Left lung (tissue), 14 donors: ENCODE measurements at places on chromosomes 13 and 19. TPM values are rescaled to one million over a fixed set of nuclear protein-coding genes. Genes with fewer than 3 reads are reported as not detected.

GRCh38 chr13:46202966-46203365 lies 8.8 kb upstream of the LRRC63 start:
- no peak for DNase-seq
- H3K4me1 ChIP-seq = no peaks in the 10 kb centered on the region
- H3K27me3 ChIP-seq = no peaks in the 10 kb centered on the region
- no peaks in the 10 kb centered on the region for H3K36me3 ChIP-seq
- no peak overlapping the region for H3K4me3 ChIP-seq

DNA sequence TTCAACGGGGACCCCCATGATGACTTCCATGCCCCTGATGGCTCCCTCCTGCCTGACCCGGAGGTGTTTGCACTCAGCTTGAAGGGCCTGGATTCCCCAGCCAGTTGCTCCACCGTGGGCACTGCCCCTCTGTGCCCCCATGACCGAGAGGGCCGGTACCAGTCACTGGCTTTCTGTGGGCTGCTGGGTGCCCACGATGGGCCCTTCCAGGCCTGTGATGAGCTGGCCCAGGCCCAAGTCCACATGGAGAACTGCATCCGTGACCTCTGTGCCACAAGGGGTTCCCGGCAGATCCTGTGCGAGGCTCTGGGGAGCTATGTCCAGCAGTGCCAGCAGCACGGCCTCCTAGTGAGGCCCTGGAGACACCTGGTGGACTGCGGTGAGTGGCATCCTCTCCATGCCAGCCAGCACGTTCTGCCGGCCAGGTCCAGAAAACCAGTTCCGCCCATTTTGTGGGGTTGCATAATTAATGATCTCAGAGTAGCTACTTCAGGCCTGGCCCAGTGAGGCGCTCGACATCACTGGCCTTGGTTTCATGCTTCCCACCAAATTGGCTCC lies 34.9 kb upstream of the FXYD3 start:
- H3K4me3 ChIP-seq = no peak overlapping the region
- no peaks in the 10 kb centered on the region for H3K27me3 ChIP-seq
- no peak overlapping the region for H3K27ac ChIP-seq
- H3K36me3 ChIP-seq = no peaks in the 10 kb centered on the region
- no peak for DNase-seq
- H3K4me1 ChIP-seq = no peaks in the 10 kb centered on the region

DNA sequence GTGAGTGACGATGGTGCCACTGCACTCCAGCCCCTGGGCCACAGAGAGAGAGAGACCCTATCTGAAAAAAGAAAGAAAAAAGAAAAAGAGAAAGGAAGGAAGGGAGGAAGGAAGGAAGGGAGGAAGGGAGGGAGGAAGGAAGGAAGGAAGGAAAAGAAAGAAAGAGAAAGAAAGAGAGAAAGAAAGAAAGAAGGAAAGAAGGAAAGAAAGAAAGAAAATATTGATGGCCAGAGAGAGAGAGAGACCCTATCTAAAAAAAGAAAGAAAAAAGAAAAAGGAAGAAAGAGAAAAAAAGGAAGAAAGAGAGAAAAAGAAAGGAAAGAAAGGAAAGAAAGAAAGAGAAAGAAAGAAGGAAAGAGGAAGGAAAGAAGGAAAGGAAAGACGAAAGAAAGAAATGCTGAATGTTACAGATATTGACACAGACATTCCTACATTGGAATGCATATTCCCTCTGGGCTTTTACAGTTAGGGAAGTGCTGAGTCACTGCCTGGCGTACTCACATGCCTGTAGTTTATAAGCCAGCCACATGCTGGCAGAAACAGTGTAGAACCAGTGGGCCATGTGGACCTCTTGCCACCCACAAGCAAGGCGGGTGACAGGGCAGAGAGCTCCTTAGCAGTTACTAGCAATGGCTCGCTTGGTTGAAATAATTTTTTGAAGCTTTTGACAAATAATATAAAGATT lies 34.6 kb upstream of the SLC46A3 start:
- no peak for DNase-seq
- no peak overlapping the region for H3K4me3 ChIP-seq
- H3K36me3 ChIP-seq = no peaks in the 10 kb centered on the region
- H3K27me3 ChIP-seq = no peaks in the 10 kb centered on the region

DNA sequence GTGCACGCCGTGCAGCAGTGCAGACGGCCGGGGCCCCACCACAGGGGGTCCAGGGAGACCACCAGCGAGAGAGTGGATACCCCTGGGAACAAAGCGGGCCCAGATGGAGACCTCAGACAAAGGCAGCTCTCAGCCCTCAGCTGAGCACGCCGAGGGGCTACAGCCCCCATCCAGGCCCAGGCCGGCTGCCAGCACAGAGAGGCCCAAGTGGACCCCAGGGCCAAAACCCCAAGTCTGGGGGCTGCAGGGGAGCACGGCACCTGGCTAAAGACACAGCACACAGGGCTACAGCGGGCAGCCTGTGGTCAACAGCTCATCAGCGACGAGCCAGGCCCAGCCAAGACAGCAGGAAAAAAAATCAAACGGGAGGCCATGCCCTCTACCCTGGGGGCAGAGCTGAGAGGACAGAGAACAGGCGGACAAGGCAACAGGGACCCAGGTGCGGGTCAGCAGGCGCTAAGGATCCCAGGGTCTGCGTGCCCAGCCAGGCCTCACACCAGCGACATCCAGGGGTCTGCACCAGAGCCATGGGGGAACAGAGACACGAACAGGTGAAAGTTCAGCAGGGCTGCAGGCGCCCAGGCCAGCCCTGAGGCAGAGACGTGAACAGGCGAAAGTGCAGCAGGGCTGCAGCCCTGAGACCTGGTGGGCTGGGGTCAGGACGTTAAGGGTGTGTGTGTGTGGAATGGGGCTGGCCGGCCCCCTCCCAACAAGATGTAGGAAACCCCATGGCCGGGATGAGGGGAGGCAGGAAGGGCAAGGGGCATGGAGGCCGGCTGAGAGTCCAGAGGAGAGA lies 34.3 kb downstream of the RASA3 start:
- no peaks in the 10 kb centered on the region for H3K27me3 ChIP-seq
- no peak overlapping the region for H3K4me3 ChIP-seq
- H3K4me1 ChIP-seq = no peaks in the 10 kb centered on the region
- DNase-seq = peak; percentile 26

- DNase-seq = no peak
- H3K27me3 ChIP-seq = no peaks in the 10 kb centered on the region
- no peaks in the 10 kb centered on the region for H3K4me1 ChIP-seq
- H3K36me3 ChIP-seq = no peaks in the 10 kb centered on the region
- no peak overlapping the region for H3K27ac ChIP-seq
These were observed 1295.1 kb upstream of the PCDH20 start for GRCh38 chr13:62710787-62711186.

DNA sequence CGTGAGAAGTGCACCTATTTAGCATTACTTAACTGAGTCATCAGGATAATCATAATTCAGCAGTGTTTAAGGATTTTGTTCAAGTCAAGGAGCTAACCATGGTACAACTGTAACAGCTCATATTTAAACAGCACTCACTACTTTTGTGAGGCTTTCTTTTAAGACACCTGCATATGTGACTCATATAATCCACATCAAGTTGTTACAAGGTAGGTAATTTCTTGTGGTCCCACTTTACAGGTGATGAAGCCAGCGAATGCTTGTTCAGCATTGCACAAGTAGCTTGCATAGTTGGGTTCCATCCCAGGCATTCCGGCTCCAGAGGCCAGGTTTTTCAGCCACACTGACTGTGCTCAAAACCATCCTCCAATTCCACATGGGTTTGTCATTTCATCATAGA lies 569.2 kb downstream of the MYO16 start:
- DNase-seq = no peak
- H3K36me3 ChIP-seq = no peaks in the 10 kb centered on the region
- no peak overlapping the region for H3K27ac ChIP-seq
- no peaks in the 10 kb centered on the region for H3K27me3 ChIP-seq
- no peak overlapping the region for H3K4me3 ChIP-seq
- H3K4me1 ChIP-seq = no peaks in the 10 kb centered on the region

GRCh38 chr19:1238369-1239303 lies 831 bp upstream of the CBARP start:
- no peak overlapping the region for H3K27ac ChIP-seq
- no peaks in the 10 kb centered on the region for H3K36me3 ChIP-seq
- no peak for DNase-seq
- H3K27me3 ChIP-seq = no peaks in the 10 kb centered on the region
- no peak overlapping the region for H3K4me3 ChIP-seq

DNA sequence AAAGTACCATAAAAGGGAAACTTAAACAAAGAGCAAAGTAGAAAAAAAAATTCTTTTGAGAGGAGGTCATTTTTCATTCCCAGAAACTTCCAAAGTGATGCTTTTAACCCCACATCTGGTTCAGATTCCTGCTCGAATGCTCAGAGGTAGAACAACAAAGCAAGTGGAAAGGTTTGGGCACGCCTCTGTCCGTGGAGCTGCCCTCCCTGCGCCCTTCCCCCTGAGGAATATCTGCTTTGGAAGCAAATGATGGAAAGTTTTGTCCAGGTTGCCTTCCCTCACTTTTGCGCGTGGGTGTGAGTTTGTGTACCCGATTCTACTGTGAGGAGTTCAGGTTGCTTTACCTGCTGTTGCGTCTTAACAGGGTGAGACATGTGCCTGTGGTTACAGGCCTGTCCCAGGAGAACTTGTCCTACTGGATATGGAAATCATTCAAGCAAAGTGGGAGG lies 110.2 kb downstream of the KLF5 start:
- H3K4me3 ChIP-seq = no peak overlapping the region
- no peaks in the 10 kb centered on the region for H3K27me3 ChIP-seq
- no peaks in the 10 kb centered on the region for H3K36me3 ChIP-seq
- DNase-seq = no peak
- H3K4me1 ChIP-seq = no peaks in the 10 kb centered on the region

DNA sequence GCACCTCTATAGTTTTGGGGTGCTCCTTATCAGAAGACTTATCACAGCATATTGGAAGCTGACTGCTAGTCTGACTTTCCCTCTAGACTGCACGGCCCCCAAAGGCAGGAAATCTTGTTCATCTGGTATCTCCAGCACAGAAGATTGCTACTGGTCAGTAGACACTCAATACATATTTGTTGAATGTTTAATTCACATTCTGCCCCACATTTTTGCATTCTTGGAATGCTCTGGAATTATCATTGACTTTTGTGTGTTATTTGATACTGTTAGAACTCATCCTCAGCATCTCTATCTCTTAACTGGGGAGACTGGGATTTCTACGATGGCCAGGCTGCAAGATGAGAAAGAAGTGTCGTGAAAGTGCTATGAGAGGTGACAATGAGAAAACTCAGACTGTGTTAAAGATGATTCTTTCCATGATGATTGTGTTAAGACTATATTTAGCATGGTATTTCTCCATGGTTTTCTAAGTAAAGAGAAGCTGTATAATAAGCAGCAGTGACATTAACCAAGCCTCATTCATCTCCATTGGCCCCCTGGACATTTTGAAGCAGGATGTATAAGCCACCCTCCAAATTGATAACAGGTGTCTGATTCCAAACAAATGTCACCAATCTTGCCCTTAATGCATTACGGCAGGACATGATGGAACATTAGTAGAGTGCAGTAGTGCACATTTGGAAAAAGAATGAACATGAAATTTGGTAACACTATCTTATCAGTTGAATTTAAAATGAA lies 440.9 kb downstream of the RFC3 start:
- no peaks in the 10 kb centered on the region for H3K36me3 ChIP-seq
- no peak for DNase-seq
- H3K27me3 ChIP-seq = no peaks in the 10 kb centered on the region

DNA sequence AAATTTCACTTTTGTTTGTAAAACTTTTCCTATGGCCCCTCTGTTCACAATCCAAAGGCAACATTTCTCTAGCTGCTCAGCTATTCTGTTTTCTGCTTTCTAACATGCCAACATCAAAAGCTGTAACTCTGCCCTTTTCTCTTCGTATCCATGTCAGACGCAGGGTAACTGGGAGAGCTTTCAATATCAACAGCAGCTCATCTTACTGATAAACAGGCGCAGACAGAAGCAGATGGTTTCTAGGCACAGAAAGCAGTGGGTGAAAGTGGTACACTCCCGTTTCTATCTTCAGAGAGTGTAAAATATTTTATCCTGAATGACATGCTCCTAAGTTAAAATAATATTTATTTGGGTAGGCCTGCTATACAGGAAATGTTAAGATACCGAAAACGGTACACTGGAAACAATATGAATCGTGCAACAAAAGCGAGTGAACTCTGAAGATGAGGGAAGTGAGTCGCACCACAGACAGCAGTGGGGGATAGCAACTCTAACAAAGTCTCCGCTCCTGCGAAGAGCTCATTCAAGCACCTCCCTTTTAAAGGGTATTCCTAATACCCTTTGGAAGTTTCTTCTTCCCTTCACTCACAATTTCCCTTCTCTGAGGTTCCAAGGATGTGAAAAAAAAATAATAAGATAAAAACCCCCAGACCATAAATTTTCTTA lies 798.3 kb downstream of the GPC5 start:
- H3K4me3 ChIP-seq = no peak overlapping the region
- H3K27ac ChIP-seq = no peak overlapping the region
- no peak for DNase-seq
- H3K4me1 ChIP-seq = no peaks in the 10 kb centered on the region
- no peaks in the 10 kb centered on the region for H3K36me3 ChIP-seq

- no peaks in the 10 kb centered on the region for H3K36me3 ChIP-seq
- H3K27ac ChIP-seq = no peak overlapping the region
- no peak for DNase-seq
- no peaks in the 10 kb centered on the region for H3K4me1 ChIP-seq
- no peaks in the 10 kb centered on the region for H3K27me3 ChIP-seq
These were observed 195.2 kb downstream of the KLF12 start for GRCh38 chr13:73939071-73939380.

Gene EXOC3L2
- 3.2 TPM for total RNA-seq

Gene CPB2
- 5.1 TPM for total RNA-seq

Gene ZIK1
- total RNA-seq = 4.7 TPM

Gene ZNF90
- total RNA-seq = 11.8 TPM

Gene CCNA1
- 1.5 TPM for total RNA-seq

Gene ZBTB45
- 17.7 TPM for total RNA-seq
